ENCODE measurements at places on chromosomes 5 and 9. TPM values are rescaled to one million over a fixed set of nuclear protein-coding genes. Genes with fewer than 3 reads are reported as not detected.

DNA sequence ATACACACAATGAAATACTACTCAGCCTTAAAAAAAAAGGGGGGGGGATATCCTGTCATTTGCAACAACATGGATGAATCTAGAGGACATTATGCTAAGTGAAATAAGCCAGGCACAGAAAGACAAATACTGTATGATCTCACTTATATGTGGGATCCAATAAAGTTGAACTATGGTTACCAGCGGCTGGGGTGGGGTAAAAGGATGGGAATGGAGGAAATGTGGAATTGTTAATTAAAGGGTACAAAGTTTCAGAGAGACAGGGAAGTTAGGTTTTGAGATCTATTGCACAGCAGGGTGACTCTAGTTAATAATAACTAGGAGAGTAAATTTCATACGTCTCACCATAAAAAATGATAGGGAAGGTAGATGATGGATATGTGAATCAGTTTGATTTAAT lies 76.2 kb upstream of the ZNF608 start:
- DNase-seq = no peak

DNA sequence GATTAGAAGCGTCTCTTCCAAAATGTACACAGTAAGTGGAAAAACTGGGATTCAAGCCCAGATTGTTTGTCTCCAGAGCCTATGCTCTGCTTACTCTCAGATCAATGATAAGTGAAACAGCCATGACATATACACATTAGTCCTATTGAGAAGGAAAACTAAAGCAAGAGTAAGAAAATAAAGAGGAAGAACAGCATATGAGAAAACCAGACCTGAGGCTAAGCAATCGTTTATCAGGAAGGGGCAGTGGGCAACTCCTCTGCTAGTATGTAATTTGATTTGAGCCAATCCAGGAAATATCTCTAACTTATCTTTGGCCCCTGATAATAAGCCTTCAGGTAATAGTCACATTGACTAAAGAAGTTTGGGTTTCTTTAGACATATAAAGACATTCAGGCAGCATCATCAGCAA lies 789.9 kb upstream of the C9orf72 start:
- no peak for DNase-seq

DNA sequence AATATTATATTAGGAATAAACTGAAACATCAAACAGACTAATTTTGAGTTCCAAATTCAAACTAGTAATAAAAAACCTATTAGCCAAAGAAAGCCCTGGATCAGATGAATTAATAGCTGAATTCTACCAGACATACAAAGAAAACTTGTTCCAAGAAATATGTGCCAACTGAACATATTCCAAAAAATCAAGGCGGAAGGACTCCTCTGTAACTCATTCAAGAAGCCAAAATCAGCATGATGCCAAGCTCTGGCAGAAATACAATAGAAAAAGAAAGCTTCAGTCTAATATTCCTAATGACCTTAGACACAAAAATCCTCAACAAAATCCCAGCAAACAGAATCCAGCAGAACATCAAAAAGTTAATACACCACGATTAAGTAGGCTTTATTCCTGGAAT lies 619.1 kb upstream of the COX7C start:
- DNase-seq = no peak

DNA sequence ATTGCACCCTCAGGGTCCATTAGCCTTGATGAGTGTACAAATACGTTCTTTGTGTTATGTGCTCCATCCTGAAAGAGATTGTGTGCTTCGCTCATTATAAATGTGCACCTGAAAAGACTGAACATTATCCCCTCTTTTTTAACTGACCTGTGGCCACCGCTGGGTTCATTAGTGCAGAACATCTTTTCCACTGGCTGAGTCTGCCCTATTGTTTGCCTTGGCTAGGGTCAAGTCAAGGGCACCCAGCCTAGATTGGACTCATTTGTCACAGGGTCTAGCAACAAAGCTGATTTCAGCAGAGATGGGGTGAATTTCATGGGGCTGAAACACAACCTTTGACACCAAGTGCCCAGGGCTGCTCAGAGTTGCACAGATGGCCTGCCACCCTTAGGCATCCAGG lies 764.1 kb upstream of the ARRDC3 start:
- no peak for DNase-seq

GRCh38 chr5:96297290-96297689 lies 135.8 kb downstream of the PCSK1 start:
- no peak for DNase-seq

DNA sequence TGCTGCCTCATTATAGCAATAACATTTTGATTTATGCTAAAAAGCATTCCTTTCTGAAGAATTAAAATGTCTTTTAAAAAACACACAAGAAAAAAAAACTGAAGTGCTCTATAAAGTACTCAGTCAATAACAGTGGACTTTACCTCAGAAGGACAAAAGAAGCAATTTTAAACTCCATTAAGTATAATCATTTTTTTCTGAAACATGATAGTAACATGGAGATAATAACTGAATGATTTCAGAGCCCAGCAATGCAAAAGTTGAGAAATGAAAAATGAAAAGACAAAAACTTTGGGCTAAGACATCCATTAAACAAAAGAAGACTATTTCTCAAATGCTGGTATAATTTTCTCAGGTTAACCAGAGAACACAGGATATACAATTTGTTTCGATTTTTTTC lies 78.7 kb downstream of the RFX3 start:
- no peak for DNase-seq

DNA sequence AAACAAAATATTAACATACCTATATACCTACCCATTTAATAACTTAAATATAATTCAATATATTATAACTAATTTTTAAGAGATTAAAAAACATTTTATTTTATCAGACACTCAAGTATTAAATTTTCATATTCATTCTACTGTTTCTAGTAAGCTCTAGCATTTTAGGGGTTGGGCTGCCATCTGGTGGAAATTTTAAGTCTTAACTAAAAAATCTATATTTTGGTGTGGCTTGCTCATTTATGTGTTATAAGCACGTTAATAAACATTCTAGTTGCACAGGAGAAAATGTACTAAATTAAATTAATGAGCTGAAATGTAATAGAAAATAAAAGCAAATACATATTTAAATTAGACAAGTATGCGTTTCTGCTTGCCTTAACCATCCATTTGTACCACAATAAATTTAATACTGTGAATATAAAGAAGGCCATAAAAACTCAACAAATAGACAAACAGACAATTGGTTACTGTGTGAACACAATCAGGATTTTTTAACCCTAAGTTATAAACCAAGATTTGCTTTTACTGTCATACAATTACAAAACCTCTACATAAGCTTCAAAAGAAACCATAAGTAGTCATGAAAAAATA lies 1728.3 kb upstream of the CDH9 start:
- no peak for DNase-seq

DNA sequence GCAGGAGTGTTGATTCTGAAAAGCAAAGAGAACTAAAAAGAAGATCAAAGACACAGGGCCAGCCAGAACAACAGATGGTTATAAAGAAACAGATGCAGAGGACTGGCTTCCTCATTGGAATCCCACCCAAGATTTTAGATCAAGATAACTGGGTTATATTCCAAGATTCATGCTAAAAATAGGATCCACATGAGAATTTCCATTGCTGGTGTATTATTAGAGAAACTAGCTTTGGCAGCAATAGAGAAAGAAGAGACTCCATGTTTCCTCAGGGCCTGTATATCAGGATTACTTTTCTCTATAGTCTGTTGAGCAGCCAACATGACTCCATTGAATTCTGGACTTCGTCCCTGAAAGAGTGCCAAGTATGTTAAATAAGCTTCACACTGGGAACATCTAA lies 367.3 kb downstream of the TUSC1 start:
- DNase-seq = no peak

- DNase-seq = no peak
These were observed 202.8 kb downstream of the MLLT3 start for GRCh38 chr9:20419533-20419932.

GRCh38 chr5:2175041-2175440 lies 292.3 kb upstream of the IRX4 start:
- no peak for DNase-seq

GRCh38 chr5:102545175-102545574 lies 46.4 kb upstream of the SLCO6A1 start:
- no peak for DNase-seq

DNA sequence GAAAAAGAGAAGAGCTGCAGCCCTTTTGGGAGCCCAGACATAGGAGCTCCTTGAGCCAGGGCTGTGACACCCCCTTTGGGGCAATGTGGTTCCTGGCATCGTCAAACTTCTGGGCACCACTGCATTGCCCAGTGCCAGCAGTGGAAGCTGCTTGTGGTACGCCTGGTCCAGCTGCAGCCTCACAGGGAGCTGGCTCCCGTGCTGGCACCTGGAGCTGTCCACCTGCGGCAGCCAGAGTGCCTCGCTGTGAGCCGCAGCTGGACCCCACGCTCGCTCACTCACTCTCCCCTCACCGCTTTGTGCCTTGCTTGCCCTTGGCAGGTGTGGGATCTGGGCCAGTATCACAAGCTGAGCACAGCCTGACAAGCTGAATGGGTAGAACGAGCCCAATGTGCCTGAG lies 1150.8 kb upstream of the CDH6 start:
- DNase-seq = no peak

GRCh38 chr5:160175438-160176218 lies 53.7 kb upstream of the FABP6 start:
- DNase-seq = no peak

- no peak for DNase-seq
These were observed 30.3 kb upstream of the DENND4C start for GRCh38 chr9:19200229-19200628.

DNA sequence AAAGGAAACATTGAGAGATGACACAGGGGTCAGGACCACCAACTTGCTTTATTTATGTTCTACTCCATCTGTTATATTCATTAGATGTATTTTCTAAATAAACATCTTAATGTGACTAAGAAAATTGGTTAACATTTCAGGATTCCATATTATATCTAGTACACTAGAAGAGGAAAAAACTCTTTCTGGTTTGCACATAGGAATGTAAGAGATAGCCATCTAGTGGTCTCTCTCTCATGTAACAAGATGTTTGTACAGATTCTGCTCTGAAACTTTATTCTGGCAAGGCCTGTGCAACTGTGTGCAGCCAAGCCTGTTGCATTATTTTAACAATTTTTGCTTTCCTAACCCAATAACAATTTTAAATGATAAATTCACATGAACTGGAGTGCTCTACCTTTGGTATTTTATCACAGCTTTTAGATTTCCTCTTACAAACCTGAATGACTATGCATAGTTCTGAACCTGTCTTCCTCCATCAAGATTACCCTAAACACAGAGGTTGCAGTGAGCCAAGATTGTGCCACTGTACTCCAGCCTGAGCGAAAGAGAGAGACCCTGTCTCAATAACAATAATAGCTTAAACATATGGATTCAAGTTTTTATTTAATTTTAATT lies 148.2 kb downstream of the GIN1 start:
- no peak for DNase-seq

GRCh38 chr9:96160866-96161265 lies 141.1 kb downstream of the HSD17B3 start:
- no peak for DNase-seq

DNA sequence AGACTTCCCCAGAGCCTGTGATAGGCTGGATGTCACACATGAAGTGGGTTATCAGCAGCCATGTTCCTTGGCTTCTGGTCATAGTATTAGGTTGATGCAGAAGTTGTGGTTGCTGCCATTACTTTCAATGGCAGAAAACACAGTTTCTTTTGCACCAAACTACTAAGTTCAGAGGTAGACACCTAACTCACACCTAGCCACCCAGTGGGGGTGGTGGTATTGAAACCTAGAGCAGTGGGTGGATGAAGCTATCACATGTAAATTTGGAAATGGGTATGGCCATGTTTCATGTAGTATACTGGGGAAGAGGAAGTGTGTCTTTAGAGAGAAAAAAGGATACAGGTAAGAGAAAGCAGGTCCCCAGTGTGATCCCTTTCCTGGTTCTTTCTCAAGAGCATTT lies 347.9 kb upstream of the SEMA6A start:
- DNase-seq = no peak

- DNase-seq = no peak
These were observed 36.5 kb upstream of the ANKDD1B start for GRCh38 chr5:75574791-75575190.

- DNase-seq = no peak
These were observed 387.3 kb downstream of the YTHDC2 start for GRCh38 chr5:113900816-113901215.

GRCh38 chr5:132971483-132972435 lies 8.3 kb upstream of the AFF4 start:
- no peak for DNase-seq

DNA sequence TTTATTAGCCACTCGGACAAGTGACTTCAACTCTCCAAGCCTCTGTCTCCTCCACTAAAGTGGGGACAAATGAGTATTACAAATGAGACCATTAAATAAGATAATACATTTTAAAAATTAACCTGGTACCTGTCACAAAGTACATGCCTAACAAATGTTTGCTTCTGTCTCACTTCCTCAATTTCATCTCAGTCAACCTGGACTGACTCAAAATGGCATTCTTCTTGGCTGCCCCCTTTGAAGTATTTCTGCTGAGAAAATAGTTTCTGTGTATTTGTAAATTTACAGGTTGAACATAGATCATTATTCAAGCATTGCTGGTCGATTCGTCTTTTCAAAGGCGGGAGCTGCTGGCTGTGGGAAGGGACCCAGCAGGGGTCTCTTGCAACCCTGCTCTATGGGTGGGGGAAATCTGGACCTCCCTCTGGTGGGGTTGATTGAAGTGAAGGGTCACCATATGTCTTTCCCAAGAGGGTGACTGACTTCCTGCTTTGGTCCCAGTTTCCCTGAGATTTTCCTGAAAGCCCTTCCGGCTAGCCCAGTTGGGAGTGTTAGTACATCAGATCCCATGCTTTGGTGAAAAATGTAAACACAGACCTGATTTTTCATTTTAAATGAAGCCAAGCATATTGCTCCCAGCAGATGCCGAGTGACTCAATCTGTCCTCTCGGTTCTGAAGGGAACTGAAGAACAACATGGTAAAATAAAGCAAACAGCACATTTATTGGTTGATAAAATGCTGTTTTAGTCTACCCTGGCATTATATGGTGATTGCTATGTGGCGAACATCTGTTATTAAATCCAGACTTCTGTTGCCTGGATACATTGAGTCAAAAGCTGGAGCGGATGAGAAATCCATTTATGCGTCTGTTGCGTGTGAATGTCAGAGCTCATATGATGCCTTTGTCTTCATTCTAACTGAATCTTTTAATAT lies 73.0 kb downstream of the KCNIP1 start:
- DNase-seq = no peak

GRCh38 chr5:165325221-165325620 lies 1819.8 kb downstream of the MAT2B start:
- no peak for DNase-seq

GRCh38 chr9:99056886-99057664 lies 47.8 kb upstream of the TGFBR1 start:
- DNase-seq = no peak

SLC34A1 gene
- not detected for total RNA-seq

LCN15 gene
- total RNA-seq = not detected

FCN2 gene
- not detected for total RNA-seq

FOXD4L4 gene
- total RNA-seq = not detected

MRPL22 gene
- total RNA-seq = 24.6 TPM

NIM1K gene
- total RNA-seq = 0.12 TPM

ANKRD18B gene
- not detected for total RNA-seq

IL13 gene
- 0.24 TPM for total RNA-seq

LMX1B gene
- not detected for total RNA-seq

HTR1A gene
- total RNA-seq = not detected

RANBP6 gene
- total RNA-seq = 12.1 TPM

DBH gene
- 0.19 TPM for total RNA-seq

PGM5 gene
- total RNA-seq = 63.7 TPM

BSPRY gene
- total RNA-seq = 0.19 TPM

IL3 gene
- not detected for total RNA-seq

EDIL3 gene
- 22.4 TPM for total RNA-seq
